ENCODE measurements at places on chromosomes 12 and 14.

DNA sequence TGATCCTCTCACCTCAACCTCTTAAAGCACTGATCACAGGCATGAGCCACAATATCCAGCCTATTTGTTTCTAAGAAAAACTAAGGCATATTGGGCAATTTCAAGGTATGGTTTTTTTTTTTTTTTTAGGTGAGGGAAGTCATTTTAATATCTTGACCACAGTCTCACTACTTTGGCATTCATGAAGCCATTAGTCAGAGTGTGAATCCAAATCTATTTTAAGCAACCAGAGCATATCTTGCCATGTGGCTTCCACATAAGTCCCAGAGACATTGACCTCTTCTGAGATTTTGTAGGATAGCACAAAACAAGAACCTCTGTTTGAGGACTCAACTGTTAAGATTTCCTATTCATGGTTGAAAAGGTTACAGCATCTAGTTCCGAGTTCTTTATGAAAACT lies 130.3 kb upstream of the RBM19 start:
- DNase-seq: no peak

GRCh38 chr12:26851031-26851809 lies 18.2 kb upstream of the ITPR2 start:
- DNase-seq: no peak

GRCh38 chr12:46503637-46504175 lies 131.1 kb upstream of the SLC38A2 start:
- DNase-seq: no peak

DNA sequence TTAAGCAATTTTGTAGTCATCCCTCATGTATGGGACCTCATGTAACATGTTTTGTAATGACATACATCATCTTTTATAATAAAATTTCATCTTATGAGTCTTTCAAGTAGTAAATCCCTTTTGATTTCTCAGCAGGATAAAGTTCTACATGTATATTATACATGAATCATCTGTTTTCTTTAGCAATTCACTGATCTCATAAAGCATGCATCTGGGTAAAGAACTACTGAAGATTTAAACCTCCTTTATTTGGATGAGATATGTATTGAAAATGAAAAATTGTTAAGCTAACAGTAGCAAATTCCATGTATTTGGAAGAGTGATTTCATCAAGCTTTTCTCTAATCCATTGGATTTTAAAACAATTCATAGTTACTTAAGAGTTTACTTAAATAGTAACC lies 126.9 kb downstream of the KITLG start:
- no peak for DNase-seq

DNA sequence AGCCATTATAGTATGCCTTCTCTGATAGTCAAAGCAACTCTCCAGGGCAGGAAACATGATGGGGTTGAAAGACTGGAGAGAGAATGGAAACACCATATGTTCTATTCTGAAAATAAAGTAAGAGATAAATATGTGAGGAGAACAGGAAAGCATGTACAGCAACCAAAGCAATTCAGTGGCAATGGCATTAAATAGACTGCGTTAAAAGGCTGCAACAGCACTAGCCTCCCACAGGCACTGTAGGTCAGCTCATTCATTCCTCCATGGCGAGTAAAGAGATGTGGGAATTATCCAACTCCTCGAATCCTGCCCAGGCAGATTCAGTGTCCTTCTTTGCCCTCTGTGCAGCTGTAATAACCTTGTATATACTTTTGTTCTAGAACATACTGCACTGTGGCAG lies 43.8 kb downstream of the ANO6 start:
- no peak for DNase-seq

DNA sequence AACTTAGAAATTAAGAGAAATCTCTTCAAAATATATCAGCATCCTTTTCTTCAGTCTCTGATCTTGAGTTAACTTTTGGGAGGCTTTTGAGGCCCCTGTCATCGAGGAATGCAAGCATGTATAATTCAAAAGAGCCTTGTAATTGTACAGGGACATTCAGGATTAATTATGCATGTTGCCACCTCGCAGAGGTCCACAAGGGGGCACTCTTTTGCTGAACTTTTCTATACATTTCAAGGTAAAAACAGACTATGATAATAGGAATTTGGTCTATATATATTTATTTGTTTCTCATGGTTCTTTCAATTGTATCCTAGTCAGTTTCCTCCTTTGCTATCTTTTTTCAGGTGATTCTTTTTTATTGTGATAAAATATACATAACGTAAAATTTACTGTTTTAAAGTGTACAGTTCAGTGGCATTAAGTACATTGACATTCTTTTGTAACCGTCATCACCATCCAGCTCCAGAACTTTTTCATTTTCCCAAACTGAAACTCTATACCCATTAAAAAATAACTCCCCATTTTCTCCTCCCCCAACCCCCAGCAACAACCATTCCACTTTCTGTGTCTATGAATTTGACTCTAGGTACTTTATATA lies 47.0 kb upstream of the SLC2A13 start:
- no peak for DNase-seq

DNA sequence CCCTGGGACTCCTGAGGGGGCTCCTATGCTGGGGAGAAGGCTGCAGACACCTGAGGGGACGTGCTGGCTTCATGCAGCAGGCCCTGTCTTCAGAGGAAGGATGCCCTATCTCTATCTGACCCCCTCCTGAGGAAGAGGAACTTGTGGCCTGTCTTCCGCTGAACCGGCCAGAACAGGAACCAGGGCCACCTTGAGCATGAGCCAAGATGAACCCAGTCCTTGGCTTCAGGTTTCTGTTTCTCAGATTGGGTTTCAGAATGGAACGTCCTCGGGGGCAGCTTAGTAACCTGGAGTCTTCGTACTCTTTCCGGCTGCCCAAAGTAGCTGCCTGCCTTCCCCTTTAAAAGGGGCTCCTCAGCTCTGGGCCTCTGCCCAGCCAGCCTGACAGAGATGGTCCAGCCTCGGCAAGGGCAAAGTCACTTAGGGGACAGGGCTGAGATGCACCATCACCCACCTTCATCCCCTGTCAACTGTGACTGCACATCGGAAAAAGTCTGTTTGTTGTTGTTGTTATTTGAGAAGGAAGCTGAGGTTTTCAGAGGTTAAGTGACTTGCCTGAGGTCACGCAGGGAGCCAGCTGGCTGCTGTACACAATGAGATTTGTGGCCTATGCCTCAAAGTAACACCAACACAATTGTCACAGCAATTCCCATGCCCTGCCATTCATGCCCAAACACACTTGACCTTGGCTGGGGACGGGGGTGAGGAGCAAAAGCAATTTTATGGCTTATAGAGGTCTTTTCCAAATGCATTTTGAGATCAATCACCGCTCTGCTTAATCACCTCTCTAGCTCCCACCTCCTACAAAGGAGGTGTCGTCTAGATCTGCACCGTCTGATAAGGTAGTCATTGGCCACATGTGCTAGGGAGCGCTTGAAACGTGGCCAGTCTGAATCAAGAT lies 13.4 kb downstream of the ASB2 start:
- peak; percentile 16 for DNase-seq

DNA sequence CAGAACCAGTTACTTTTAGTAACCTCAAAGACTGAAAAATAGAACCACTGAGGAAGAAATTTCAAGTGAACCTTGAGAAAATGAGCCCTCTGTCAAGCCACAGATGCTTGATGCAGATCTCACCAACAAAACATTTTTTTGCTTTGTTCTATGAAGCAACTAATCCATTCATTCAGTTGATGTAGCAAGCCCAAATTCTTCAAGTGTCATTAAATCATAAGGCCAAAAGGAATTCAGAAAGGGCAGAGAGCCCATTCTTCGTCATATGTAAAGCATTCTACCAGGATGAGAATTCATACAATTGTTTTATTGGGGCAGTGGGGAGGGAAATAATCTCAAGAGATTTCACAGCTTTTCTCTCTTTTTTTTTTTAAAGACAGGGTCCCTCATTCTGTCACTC lies 218.0 kb upstream of the RGS6 start:
- DNase-seq: no peak

GRCh38 chr12:130945786-130946492 lies 7.8 kb upstream of the ADGRD1 start:
- DNase-seq: no peak

- DNase-seq: peak; percentile 22
Observed at GRCh38 chr12:12723681-12724420, 6.7 kb downstream of the CDKN1B start.

- DNase-seq: no peak
Observed at GRCh38 chr14:92586963-92587699, 73.5 kb downstream of the RIN3 start.

DNA sequence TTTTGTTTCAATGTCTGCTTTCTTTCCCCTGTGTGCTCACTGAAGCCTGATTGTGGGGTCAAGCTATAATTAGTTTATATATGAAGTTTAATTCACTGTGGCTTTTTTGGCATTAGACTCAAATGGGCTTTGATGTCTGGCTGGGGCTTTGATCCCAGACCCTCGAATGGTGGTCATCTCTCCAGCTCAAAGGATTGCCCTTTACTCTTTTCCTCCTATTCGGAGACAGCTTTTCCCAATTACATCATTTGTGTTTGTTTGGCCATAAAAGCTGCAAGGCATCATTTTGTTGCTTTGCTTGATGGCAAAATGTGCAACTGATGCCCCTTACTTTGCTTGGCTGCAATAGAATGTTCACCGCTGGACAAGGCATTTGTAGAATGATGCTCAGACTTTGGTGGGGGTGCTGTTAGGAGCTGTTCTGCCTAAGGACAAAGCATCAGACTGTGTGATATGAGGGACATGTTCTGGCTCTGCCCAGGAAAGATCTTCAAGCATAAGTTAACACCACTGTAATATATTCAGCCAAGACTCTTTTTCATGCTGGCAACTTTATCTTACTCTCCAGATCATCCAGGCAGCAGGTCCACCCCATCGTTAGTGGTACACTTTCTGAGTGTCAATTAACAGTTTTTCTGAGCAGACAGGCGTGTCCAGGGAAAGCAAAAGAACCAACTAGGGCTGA lies 3.2 kb upstream of the DACT1 start:
- no peak for DNase-seq

DNA sequence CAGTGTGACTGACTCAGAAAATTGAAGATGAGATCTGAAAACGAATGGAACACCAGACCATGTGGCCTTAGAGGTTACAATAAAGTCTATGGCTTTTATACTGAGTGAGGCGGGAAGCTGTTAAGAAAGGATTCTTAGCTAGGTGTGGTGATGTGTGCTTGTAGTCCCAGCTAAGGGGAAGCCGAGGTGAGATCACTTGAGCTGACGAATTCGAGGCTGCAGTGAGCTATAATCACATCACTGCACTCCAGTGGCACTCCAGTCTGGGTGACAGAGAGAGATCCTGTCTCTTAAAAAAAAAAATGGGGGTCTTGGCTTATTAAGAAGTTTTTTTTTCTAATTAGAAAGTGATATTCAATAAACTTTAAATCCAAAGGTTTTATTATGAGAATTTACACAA lies 678.6 kb downstream of the TMTC2 start:
- no peak for DNase-seq

GRCh38 chr12:109778684-109779083 lies 54.5 kb downstream of the TRPV4 start:
- DNase-seq: no peak

DNA sequence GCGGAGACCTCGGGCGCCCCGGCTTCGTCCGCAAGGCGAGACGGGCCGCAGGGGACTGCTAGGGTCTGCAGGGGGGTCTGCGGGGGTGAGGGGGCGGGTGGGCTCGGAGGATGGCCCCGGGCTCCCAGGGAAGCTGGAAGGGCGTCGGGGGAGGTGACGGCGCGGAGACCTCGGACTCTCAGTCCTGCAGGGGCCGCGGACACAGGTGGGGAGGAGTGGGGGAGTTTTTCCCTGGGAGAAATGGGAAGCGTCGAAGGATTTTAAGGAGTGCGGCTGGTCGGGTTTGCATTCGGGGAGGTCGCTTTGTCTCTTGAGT lies 25.9 kb downstream of the ZBTB42 start:
- DNase-seq: no peak

GRCh38 chr14:98945611-98946570 lies 326.1 kb downstream of the BCL11B start:
- no peak for DNase-seq

DNA sequence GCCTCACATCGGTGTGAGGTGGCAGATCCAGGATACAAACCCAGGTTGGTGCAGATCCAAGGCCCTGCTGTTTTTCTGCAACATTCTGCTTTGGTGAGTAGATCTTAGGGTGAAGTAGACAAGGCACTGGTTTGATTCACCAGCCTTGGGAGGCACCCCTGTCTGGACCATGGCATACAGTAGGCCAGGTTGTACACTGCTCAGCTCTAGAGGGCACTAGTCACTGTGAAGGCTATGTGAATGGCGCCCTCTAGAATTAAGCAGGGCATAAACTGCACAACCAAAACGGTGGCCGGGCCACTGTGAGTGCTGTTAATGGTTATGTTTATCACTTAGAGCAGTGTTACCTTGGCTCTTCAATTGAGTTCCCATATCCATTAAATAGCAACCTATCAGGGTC lies 280.6 kb upstream of the PWP1 start:
- no peak for DNase-seq

- no peak for DNase-seq
Observed at GRCh38 chr12:89064780-89065179, 287.5 kb downstream of the DUSP6 start.

Data from activated naive CD4-positive, alpha-beta T cell (primary cell).